ENCODE measurements at places on chromosomes 12 and 14. TPM values are rescaled to one million over a fixed set of nuclear protein-coding genes. Genes with fewer than 3 reads are reported as not detected.
A peak's percentile ranks its signal among the peaks of the same experiment; 100 is the strongest.

DNA sequence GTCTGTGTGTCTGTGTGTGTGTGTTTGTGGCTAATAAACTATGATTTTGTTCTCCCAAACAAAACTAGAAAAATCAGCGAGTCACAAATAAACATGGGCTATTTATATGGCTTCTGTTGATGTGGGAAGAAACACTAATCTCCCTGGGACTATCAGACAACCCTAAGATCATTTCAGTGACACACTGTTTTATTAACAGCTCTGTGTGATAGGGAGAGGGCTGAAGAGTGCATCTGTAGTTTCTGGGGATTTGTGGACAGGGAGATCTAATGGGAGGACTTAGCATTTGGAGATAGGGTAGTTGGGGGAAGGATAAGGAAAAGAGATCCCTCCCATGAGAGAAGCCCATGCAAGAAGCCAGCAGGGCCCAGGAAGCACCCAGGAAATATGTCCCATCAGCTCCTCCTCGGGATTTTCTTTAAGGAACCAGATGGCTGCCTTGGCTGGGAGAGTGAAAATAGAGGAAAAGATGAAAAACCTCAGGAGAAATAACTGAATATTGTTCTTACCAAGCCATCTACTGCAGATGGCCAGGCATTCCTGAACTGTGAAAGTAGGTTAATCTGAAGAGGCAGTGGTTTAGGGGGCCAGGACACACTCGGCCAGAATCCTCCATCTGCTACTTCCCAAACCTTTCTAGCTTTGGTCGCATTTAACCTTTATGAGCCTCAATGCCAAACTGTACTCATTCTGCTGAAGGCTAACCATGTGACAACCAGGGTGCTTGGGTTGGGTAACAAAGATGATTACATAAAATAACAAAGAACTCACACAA, 253.4 kb downstream of the BTG1 start:
- H3K36me3 ChIP-seq: no peaks in the 10 kb centered on the region
- DNase-seq: no peak
- no peak overlapping the region for H3K27ac ChIP-seq
- H3K27me3 ChIP-seq: no peaks in the 10 kb centered on the region
- H3K4me1 ChIP-seq: peaks cover 3% of the 10 kb centered on the region

The TMEM30B gene
- 17.8 TPM for total RNA-seq

DNA sequence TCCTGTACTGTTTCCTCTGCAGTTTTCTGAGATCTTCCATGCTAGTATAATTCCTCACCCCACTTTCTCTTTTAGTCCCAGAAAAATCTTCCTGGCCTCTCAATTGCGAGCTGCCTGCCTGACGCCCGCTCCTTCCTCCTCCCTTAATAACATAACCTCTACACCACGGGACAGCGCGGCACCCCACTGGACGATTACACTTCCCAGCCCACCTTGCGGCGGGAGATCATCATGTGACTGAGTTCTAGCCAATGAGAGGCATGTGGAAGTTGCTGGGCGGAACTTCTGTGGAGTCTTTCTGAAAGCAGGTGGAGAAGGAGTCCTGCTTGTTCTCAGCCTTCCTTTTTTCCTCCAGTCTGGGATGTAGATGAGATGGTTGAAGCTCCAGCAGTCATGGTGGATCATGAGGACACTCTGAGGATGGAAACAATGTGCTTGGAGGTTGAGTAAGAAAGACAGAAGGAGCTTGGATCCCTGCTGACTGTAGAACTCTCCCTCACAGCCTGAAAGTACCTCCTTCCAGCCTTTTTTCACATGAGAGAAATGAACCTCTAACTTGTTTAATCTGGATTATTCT, 133.6 kb upstream of the VRK1 start:
- H3K27me3 ChIP-seq: no peaks in the 10 kb centered on the region
- H3K36me3 ChIP-seq: no peaks in the 10 kb centered on the region
- no peak overlapping the region for H3K27ac ChIP-seq

DNA sequence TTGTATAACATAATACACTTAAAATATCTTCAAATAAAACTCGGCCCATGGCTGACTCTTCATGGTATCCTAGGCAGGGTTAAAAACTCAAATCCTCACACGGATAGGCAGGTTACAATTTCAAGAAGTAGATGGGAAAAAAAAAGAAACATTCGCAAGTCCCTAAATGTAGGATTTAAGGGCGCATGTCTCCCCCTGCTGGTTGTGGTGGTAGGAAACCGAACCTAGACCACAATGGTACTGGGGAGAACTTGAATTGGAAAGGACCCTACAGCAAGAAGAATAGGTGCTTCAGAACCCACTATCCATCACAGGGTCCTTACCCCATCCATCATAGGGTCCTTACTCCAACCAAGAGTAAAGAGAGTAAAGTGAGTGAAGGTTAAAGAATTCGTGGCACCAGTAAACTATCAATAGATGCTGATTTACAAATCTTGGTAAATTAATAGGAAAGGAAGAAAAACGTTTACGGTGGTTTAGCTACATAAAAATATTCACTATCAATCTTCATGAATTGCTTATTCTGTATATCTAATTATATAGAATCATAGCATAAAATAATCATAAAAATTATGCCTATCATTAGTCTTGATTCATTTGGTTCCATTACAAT, 3.3 kb upstream of the CIPC start:
- peak overlapping the region; percentile 9 for H3K27ac ChIP-seq
- peaks cover 17% of the 10 kb centered on the region for H3K36me3 ChIP-seq
- no peaks in the 10 kb centered on the region for H3K27me3 ChIP-seq
- peak; percentile 91 for DNase-seq
- H3K4me1 ChIP-seq: peaks cover 31% of the 10 kb centered on the region

DNA sequence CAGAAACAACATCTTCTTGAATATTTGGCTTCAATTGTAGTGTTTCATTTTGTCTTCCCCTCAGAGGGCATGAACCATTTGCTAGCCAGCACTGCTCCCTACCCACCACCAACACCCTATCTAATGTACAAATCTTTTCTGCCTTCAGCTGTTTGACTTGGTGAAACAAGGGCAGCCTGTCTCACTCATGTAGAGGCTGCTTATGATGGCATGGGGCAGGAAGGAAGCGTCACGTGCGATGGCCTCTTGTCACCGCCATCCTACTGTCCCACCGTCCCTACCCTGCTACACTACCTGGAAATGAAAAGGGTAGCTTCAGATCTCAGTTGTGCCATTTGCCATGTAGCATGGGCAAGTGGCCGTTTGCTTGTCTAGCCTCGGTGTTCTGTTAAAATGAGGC, 29.9 kb upstream of the LRTM2 start:
- peaks cover 12% of the 10 kb centered on the region for H3K36me3 ChIP-seq
- DNase-seq: no peak
- H3K4me1 ChIP-seq: peaks cover 32% of the 10 kb centered on the region
- H3K27me3 ChIP-seq: no peaks in the 10 kb centered on the region

- H3K36me3 ChIP-seq: peaks cover 20% of the 10 kb centered on the region
- peaks cover 24% of the 10 kb centered on the region for H3K4me1 ChIP-seq
- no peak overlapping the region for H3K27ac ChIP-seq
- peaks cover 39% of the 10 kb centered on the region for H3K27me3 ChIP-seq
These were observed 6.0 kb upstream of the GPR84 start for GRCh38 chr12:54370171-54370730.

DNA sequence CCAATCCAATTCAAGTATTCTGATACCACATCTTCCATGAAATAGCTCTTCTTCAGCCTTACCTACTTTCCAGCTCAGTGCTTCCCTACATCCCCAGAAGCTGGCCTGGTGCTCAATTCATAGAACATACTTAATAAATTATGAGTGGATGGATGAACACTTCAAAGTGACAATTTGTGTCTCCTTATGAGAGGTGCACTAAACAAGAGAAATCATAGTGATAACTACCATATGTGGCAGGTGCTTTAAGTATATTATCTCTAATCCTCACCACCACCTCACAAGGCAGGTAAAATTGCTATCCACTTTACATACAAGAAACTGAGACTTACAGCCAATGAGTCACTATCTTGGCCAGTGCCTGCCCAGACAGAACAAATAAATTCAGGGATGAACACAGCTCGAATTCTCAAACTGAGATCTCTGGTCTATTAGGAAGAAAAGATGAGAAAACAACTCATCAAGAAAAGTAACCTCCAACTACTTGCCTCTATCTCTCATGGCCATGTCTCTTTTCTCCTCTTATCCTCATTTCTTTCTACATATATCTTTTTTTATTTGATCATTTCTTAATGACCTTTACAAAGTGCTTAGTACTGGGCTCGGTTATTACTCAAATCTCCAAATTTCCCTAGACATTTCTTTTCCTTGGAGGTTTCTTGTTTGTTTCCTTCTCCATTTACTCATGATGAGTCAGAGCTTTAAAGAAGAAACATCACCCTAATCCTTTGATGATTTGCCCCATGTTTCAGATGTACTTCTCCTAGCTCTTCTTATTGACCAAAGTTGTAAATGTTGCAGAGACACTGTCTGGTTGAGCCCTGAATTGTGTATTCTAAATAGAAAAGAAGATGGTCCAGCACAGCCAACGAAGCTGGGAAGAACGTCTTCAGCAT, 161.5 kb downstream of the RPS29 start:
- H3K4me1 ChIP-seq: peaks cover 9% of the 10 kb centered on the region
- DNase-seq: no peak
- H3K4me3 ChIP-seq: no peak overlapping the region
- no peak overlapping the region for H3K27ac ChIP-seq
- no peaks in the 10 kb centered on the region for H3K27me3 ChIP-seq

The BCL11B gene
- total RNA-seq: 9.1 TPM

GRCh38 chr14:68295316-68295816, 475.8 kb downstream of the RAD51B start:
- peaks cover 59% of the 10 kb centered on the region for H3K4me1 ChIP-seq
- no peaks in the 10 kb centered on the region for H3K27me3 ChIP-seq
- no peak overlapping the region for H3K4me3 ChIP-seq
- H3K36me3 ChIP-seq: peaks cover 8% of the 10 kb centered on the region
- no peak overlapping the region for H3K27ac ChIP-seq

The OR4K2 gene
- not detected for total RNA-seq

GRCh38 chr12:89259821-89260220, 92.5 kb downstream of the DUSP6 start:
- H3K27me3 ChIP-seq: peaks cover 4% of the 10 kb centered on the region
- H3K36me3 ChIP-seq: peaks cover 6% of the 10 kb centered on the region
- H3K4me1 ChIP-seq: peaks cover 29% of the 10 kb centered on the region
- H3K27ac ChIP-seq: no peak overlapping the region
- no peak overlapping the region for H3K4me3 ChIP-seq

- H3K36me3 ChIP-seq: no peaks in the 10 kb centered on the region
- no peak for DNase-seq
- H3K4me1 ChIP-seq: 0 out of 2 replicates have a peak, but pooled peaks cover 3% of the 10 kb centered on the region
- no peaks in the 10 kb centered on the region for H3K27me3 ChIP-seq
- H3K4me3 ChIP-seq: no peak overlapping the region
- no peak overlapping the region for H3K27ac ChIP-seq
These were observed 28.4 kb upstream of the BDKRB2 start for GRCh38 chr14:96176275-96176674.

The FAR2 gene
- total RNA-seq: 27.2 TPM

The CD163 gene
- total RNA-seq: 0.77 TPM

GRCh38 chr14:94936401-94936892, 166.5 kb upstream of the GSC start:
- DNase-seq: no peak
- no peak overlapping the region for H3K4me3 ChIP-seq
- H3K36me3 ChIP-seq: no peaks in the 10 kb centered on the region
- H3K27ac ChIP-seq: no peak overlapping the region
- no peaks in the 10 kb centered on the region for H3K27me3 ChIP-seq

DNA sequence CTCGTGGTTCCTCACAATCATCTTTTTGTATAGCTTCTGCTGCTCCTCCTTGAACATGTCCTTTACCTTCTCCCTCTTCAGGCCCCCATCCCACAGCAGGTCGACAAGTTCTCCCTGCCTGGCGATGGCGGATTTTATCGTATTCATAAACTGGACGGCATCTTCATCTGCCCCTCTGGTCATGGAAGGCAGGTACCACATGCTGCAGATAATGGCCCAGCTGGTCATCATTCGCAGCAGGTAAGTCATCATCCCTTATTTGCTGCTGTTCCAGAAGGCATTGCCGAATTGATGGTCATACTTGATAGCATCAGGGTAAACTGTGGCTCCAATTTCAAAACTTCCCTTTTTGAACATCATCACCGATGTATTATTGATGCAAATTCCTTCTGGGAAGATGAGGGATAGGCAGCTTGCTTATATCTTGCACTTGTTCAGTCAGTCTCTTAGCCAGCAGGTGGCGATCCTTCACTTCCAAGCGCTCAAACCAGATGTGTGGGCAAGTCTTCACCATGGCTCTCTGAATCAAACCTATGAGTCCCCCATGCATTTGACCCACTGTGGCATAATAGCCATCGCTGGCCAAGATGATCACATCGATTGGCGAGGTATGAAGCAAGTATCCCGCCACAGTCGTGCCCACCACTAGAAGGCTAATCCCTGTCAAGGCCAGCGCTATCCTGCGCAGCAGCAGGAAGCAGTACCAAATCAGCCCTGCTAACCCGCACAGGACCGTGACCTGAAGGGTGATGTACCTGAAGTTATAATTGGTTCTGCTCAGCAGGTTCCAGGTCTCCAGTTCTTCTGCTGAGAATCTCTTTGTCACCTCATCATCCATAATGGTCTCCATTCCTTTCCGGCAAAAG, 381.5 kb upstream of the STXBP6 start:
- H3K4me3 ChIP-seq: no peak overlapping the region
- no peaks in the 10 kb centered on the region for H3K27me3 ChIP-seq
- DNase-seq: peak; percentile 69
- H3K4me1 ChIP-seq: peaks cover 11% of the 10 kb centered on the region
- no peak overlapping the region for H3K27ac ChIP-seq
- peaks cover 9% of the 10 kb centered on the region for H3K36me3 ChIP-seq

DNA sequence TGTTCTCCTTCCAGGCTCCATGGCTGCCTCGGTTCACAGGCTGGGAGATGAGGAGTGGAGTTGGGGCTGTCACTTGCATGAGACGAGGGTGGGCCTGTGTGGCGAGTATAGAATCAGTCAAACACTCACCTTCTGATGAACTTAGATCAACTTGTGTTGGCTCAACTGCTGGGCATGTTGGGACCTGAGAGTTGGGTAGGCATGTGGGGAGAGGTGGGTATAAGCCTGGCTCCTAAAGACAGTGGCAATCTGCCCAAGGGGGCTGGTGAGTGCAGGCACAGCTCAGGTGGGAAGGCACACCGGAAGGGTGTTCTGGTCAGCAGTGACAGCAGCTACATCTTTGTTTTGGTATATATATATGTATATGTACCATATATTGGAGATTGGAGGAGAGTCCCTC, 30.1 kb upstream of the TDRD9 start:
- peaks cover 6% of the 10 kb centered on the region for H3K36me3 ChIP-seq
- H3K27me3 ChIP-seq: peaks cover 9% of the 10 kb centered on the region

The TPH2 gene
- total RNA-seq: 0.55 TPM
